ENCODE measurements at places on chromosomes 16 and 17. TPM values are rescaled to one million over a fixed set of nuclear protein-coding genes. Genes with fewer than 3 reads are reported as not detected.

KIF2B gene
- not detected for total RNA-seq

RTN4RL1 gene
- total RNA-seq = 0.58 TPM

CHD9 gene
- total RNA-seq = 47.4 TPM

NPIPB13 gene
- 0.26 TPM for total RNA-seq

KRT25 gene
- total RNA-seq = not detected

NOS2 gene
- total RNA-seq = 0.68 TPM

NSF gene
- total RNA-seq = 15.1 TPM

ADAD2 gene
- total RNA-seq = not detected

Measured in pericardium fibroblast (primary cell).